ENCODE measurements at places on chromosomes 7 and 10.

- no peak for DNase-seq
These were observed 91.4 kb downstream of the SAMD9 start for GRCh38 chr7:93026425-93026824.

DNA sequence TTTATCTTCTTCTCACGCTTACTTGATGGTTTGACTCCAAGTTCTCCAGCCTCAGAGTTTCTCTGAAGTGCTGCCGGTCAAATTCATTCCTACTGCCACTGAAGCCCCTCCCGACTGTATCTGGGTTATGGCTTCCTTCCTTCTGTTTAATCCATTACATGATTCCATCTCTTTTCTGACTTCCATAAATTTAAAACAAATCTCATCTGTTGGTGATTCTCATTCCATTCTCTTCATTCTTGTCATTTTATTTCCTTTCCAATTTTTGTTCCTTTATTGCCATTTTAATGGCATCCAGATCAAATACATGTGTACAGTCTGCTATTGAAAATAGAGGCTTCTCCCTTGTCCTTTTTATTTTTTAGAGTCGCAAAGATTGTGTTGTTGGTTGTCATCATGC lies 25.4 kb upstream of the HIBADH start:
- no peak for DNase-seq

GRCh38 chr10:70757856-70758255 lies 27.3 kb downstream of the TBATA start:
- no peak for DNase-seq

- no peak for DNase-seq
These were observed 77.2 kb downstream of the CH25H start for GRCh38 chr10:89129911-89130310.

DNA sequence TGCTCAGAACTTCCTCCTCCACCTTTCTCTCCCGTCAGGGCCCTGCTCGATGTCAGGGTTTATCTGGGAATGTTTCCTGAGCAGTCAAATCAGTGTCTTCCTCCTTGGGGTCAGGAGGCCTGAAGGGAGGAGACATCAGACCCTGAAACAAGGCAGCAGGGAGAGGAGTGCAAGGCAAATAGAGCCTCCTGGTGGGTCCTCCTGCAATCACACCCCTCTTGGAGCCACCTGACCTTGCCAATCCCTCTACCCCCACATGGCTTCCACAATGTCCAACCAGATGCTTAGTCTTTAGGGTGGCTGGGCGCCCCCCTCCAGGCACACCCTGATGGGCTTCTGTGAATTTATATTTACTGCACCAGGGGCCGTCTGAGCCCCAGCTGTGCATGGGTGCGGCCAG lies 12.2 kb downstream of the GPR26 start:
- no peak for DNase-seq

DNA sequence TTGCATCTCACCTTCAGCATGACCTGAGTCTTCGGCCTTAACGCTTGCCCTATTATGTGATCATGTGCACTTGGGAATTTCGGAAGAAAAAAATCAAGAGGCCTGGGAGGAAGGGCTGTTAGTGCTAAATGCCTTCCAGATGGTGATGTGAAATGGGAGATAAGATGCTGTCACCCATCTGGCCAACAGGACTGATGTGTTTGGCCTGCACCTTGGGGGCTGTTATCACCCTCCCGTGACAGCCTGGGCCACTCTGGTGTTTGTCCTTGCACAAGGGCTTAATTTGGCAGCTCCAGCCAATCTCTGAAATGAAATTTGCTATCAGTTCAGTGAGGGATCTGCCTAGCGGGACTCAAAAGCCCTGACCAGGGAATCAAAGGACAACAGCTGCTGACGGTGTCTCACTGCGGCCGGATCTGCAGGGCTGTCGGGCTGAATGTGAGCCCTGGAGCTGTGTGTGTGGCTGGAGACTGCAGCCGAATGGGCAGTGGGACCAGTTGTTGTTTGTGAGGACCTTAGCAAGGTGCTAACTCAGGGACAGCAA lies 131.4 kb upstream of the BTBD16 start:
- no peak for DNase-seq

DNA sequence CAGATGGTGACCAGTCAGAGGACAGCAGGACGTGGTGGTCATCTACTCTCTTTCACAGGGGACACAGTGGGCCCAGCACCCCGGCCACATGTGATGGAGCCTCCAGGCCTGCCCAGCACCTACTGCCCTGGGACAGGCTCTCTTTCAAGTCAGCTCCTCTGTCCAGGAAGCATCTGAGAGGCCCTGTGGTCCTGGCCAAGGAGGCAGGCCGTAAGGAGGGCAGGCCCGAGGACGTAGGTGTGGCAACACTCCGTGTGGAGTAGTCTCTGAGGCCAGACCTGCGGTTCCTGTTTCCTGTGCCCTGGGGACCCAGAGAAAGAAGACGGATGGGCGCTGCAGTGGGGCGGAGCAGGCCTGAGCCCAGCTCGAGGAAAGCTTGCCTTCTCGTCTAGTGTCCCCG lies 179.2 kb downstream of the EBF3 start:
- DNase-seq, result no peak

- no peak for DNase-seq
These were observed 88.0 kb downstream of the PTPN20 start for GRCh38 chr10:46999217-46999616.

GRCh38 chr7:28533731-28534531 lies 121.6 kb downstream of the CREB5 start:
- DNase-seq, result no peak

DNA sequence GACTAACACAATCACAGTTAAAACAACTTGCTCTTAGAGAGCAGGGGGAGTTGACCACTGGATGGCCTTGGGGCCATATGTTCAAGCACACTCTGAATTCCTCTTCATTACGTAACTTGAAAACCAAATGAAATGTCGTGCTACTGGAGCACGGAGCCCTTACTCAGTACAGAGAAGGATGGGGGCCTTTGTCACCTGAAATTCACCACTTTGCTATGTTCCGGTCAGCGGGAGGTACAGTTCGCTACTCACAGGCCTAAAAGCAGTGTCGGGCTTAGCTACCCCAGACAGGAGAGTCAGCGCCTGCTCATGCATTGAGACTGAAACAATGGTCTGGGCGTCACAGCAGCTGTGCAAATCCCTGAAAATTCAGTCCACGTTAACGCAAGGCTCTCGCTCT lies 39.6 kb downstream of the GLI3 start:
- no peak for DNase-seq

GRCh38 chr7:115146148-115146547 lies 224.3 kb downstream of the MDFIC start:
- no peak for DNase-seq

DNA sequence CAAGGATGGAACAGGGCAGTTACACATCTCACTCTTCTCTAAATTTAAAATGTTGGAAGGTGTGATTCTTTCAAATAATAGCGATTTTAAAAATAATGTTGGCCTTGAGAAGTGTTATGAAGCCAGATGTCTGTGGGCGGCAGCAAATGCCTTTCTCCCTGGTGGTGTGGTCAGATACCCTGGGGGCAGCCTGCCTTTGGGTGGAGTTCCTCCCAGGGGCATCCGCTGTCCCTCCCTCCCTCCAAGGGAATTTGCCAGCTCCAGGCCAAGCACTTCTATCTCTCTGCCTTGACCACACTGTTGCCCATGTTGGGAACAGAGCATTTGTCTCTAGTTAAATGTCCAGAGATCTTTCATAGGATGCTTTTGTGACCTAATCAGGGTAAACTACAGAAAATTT lies 121.4 kb downstream of the POU6F2 start:
- DNase-seq, result no peak

DNA sequence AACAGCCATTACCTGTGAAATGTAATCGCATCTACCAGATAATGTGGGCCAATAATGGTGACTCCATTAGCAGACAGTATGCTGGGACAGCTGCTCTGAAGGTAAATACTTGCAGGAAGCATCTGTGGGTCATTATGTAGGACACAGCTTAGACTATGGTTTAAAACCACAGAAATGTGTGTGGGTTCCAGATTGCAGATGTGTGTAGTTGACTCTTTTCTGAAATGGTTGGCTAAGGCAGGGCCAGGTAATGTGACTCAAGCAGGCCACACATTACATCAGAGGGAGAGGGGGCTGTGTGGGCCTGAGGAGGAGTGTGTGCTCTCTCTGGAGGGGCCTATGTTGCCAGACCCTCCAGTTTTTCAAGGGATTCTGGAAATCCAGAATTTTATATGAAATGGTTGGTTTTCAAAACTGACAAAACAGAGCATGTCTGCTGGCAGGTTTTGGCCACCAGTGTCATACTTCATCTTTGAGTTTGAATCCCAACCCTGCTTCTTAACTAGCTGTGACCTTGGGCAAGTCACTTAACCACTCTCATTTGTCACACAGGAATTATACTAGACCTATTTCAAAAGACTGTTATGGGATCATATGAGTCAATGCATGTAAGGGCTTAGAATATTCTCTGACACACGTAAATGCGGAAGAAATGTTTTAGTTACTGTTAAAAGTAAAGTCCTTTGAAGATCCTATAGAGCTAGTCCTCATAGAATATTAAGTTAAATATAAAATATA lies 64.5 kb downstream of the MCMBP start:
- no peak for DNase-seq

- DNase-seq, result no peak
These were observed 213.7 kb downstream of the GLI3 start for GRCh38 chr7:42023262-42023661.

GRCh38 chr7:137820156-137820555 lies 26.6 kb downstream of the DGKI start:
- no peak for DNase-seq

- DNase-seq, result no peak
These were observed 66.3 kb upstream of the EFCAB10 start for GRCh38 chr7:105647591-105647990.

DNA sequence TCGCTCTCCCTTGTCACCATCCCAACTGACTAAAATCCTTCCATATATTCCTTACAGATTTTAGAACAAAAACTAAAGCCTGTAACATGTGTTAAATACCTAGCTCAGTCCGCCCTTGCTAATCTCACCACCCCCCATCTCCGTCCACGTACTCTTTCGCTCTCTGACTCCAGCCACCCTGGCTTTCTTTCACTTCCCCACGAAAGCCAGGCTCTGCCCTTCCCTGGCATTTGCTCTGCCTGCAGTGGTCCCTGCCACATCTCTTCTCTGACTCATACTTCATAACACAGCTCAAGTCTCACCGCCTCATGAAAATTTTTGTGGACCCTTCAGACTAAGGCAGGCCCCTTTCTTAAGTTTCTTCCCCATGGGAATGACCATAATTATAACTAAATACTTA lies 11.7 kb upstream of the GPAM start:
- DNase-seq, result no peak
